ENCODE measurements at places on chromosomes 16 and 17.

GRCh38 chr16:5615868-5616642 is 518.5 kb upstream of the EEF2KMT start:
- peak; percentile 33 for DNase-seq

DNA sequence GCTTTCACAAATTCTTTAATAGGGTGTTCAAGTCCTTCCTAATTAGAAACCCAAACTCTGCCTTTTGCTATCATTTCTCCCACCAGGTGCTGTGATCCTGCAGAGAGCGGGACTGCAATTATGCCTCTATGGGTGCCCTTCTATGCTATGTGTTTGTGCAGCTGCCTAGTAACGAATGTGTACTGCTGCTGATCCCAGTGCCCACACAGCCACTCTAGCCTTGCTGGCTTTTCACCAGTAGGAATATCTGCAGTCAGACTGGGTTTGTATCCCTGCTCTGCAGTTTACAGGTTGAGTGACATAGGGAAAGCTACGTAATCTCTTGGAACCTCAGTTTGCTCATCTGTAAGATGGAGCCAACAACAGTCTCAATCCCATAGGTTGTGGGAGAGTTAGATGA is 179.6 kb upstream of the IRX3 start:
- no peak for DNase-seq

DNA sequence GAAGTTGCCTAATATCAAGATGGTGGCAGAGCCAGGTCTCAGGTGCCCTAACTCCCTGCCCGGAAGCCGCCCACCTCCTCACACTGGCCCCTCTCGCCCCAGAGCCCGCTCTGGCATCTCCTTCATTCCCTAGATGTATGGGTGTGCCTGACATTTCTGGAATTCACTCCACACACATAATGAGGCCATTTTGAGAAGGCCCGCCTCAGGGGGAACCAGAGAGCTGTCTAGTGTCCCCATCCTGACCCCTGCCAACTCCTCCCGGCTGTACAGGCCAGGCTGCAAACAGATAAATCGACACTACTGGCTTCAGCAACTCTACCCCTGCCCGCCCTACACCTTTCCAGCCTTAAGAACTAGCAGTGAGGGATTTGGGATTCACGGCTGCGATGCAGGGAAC is 7.7 kb downstream of the WNT3 start:
- no peak for DNase-seq

GRCh38 chr16:71625113-71625850 is 702 bp upstream of the MARVELD3 start:
- no peak for DNase-seq

DNA sequence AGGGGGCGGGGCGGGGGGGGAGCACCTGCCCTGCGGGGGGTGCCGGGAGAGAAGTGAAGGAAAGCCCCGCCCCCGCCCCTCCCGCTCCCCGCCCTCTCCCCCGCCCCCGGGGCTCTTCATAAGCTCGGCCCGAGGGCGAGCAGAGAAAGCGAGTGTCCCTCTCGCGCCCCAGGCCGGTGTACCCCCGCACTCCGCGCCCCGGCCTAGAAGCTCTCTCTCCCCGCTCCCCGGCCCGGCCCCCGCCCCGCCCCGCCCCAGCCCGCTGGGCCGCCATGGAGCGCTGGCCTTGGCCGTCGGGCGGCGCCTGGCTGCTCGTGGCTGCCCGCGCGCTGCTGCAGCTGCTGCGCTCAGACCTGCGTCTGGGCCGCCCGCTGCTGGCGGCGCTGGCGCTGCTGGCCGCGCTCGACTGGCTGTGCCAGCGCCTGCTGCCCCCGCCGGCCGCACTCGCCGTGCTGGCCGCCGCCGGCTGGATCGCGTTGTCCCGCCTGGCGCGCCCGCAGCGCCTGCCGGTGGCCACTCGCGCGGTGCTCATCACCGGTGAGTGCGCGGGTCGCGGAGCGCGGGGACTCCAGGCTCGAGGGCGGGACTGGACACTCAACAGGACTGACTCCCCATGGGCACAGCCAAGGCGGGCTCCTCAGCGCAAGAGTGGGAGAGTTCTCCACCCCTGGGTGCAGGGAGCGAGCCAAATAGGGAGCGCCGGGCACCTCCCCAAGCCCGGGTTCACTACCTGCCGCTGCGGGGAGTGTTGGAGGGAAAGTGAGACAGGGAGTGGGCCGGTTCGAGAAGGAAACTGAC is at the start of gene HSD11B2:
HSD11B2 (plus strand) TSS at position 145 of the 798 bp plus-strand sequence; CDS start at position 273, 128 bp downstream.
- DNase-seq, result no peak

DNA sequence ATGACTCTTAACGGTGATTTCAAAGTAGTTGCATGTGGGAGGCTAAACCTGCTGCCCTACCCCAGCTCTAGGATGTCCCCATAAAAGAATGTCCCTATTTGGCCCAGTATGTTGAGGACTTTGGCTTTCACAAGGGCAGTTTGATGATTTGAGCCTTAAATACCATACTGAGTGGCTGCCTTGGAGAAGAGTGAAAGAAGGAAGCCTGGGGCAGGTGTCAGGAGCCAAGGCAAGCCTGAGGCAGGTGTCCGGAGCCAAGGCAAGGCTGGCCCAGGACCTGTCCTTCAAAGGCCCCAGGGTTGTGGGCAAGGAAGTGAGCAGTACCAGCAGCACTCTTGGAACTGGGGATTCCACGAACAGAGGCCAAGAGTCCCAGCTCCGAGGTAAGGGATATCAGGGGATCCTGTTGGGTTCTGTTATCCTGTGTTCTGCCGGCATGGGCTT is 18.6 kb downstream of the ST6GALNAC2 start:
- no peak for DNase-seq

- no peak for DNase-seq
Measured at GRCh38 chr17:17320911-17321220, 17.7 kb downstream of the NT5M start.

DNA sequence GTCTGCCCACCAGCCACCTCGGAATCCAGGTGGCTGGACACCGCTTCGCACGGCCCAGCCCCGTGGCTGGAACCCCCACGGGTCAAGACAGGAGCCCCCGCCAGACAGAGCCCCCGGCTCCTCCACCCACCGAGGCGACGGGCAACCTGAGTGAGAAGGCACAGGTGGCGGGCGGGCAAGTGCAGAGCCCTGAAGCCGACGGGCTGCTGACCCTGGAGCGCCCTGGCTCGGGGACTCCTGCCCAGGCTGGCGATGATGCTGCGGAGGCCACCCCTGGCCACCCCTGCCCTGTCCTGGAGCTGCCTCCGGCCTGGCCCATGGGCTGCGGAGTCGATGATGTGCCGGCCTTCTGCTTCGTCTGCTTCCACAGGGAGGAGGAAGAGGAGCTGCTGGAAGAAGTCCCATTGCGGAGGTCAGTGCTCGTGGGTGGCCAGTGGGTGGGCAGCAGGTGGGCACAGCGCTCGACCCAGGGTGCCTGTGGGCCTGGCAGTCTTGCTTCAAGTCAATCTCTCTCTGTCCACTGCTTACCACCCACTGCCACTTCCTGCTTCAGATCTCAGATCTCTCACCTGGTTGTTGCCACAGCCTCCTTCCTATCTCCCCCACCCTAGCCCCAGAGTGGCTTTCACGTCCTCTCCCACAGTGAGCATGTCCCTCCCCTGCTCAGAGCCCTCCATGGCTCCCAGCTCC is 33.1 kb upstream of the SBK1 start:
- DNase-seq, result no peak

GRCh38 chr16:46845952-46846351 is 15.0 kb upstream of the C16orf87 start:
- DNase-seq, result no peak

GRCh38 chr17:6231886-6232731 is 161.9 kb downstream of the WSCD1 start:
- no peak for DNase-seq

- DNase-seq, result no peak
Measured at GRCh38 chr16:54744998-54745397, 185.7 kb upstream of the IRX5 start.

- no peak for DNase-seq
Measured at GRCh38 chr17:73112246-73112645, 19.8 kb upstream of the SLC39A11 start.

DNA sequence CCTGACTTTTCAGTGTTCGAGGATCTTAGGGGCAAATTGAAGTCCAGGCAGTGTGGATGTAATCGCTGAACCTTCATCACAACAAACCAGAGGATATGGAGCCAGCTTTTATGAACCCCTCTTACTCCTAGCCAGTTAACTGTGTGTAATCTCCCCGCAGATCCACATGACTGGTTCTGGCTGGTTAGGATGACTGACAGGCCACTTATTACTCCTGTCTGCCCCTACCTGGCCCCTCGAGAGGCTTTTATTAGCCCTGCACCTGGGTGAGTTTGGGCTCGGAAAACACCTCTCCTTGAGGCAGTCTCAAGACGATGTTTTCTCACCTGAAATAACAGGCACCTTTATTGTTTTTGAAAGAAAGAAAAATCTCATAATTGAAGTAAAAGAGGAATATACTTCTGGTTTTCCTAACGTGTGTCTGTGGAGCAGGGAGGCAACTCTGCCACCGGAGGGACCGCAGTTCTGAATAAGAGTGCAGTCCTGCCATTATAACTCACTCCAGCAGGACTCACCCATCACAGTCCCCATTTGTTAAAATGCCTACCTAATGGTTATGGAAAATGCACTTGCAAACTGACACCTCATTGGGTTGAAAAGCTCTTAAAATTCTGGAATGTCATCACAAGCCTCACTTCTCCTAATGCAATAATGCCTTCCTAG is 291.9 kb upstream of the N4BP1 start:
- DNase-seq, result no peak

DNA sequence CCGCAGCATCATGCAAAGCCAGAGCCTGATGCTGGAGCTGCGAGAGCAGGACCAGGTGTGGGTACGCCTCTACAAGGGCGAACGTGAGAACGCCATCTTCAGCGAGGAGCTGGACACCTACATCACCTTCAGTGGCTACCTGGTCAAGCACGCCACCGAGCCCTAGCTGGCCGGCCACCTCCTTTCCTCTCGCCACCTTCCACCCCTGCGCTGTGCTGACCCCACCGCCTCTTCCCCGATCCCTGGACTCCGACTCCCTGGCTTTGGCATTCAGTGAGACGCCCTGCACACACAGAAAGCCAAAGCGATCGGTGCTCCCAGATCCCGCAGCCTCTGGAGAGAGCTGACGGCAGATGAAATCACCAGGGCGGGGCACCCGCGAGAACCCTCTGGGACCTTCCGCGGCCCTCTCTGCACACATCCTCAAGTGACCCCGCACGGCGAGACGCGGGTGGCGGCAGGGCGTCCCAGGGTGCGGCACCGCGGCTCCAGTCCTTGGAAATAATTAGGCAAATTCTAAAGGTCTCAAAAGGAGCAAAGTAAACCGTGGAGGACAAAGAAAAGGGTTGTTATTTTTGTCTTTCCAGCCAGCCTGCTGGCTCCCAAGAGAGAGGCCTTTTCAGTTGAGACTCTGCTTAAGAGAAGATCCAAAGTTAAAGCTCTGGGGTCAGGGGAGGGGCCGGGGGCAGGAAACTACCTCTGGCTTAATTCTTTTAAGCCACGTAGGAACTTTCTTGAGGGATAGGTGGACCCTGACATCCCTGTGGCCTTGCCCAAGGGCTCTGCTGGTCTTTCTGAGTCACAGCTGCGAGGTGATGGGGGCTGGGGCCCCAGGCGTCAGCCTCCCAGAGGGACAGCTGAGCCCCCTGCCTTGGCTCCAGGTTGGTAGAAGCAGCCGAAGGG is 24.2 kb downstream of the C1QTNF1 start:
- no peak for DNase-seq

DNA sequence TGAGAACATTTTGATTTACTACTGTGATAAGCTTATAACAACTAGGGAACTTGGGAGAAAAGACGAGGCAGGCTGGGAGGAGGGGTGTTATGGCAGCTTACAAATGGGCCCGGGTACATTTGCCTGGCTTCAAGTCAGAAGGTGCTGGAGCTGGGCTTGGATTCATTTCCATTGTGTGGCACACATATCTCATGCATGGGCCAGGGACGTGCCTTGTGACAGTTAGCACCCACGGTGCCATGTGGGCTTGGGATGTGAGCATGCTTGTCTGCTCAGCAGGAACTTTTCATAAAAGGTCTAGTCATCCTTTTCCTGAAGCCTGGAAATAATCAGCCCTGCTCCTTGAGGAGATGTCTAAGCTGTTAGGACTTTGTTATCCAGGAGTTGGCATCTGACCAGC is 572.2 kb downstream of the CDH13 start:
- no peak for DNase-seq

DNA sequence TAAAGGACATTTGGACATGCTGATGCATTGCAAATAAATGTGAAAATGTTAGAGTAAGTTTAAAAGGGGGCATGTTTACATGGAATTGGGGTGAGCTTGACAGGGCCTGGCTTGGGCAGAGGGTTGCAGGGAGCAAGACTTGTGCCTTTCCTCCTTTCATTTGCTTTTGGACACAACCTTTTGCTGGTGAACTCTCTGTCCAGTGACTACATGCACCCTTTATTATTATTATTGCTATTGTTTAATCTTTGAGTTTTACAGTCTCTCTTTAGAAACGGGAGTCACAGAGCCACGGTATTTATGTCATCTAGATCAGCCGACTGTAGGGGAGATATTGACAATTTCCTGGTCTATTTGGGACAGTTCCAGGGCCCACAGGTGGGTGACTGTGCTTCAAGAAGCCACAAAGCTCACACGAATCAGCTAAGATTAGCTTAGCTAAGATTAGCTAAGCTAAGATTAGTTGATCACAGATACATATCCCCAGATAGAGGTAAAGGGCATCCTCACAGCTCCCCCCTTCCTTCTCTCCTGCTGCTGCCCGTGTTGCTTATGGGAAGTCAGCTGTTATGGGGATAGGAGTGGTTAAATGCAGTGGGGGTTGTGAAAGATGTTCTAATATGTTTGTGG is 28.9 kb upstream of the ETV4 start:
- no peak for DNase-seq

GRCh38 chr17:17724307-17725010 is 43.2 kb downstream of the RAI1 start:
- DNase-seq, result peak; percentile 76

DNA sequence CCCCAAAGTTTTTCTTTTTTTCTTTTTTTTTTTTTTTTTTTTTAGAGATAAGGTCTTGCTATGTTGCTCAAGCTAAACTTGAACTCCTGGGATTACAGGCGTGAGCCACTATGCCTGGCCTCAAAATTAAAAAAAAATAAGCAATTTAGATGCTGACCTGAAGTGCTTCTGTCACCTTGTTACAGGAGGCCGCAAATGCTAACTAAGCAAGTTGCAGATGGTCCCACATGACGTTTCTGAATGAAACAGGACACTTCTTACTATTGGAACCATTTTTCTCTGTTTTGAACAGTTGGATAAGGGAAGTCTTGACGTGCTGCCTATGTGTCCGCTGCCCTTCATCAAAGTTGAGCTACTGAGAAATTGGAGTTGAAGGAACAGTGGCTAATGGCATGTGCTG is 8.8 kb downstream of the ANKRD40CL start:
- DNase-seq, result no peak

DNA sequence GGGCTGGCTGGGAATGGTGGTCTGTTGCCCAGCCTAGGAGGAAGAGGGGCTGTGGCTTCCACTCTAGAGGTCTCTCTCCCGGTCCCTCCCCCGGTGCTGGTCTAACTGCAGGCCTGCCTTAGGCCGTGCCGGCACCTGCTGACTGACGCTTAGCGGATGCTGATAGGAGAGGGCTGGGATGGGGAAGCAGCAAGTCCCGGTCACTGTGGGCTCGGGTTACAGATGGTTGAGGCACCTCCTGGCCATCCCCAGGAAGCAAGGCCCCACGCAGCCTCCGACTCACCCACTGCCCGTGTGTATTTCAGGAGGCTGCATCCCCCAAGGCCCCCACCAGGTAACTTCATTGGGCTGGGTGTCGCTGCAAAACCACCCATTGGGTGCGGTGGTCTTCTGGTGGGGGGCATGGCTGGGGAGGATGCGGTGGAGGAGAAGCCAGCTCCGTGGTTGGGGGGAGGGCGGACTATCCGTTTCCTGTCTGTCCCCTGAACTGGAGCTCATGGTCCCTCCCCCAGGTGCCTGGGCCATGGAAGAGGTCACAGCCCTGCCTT is 278.9 kb downstream of the SEC14L1 start:
- DNase-seq, result no peak

Data from GM12892 (cell line).